Left cardiac atrium (tissue), 4 donors: ENCODE measurements at places on chromosomes 2 and 18.
A peak's percentile ranks its signal among the peaks of the same experiment; 100 is the strongest.

DNA sequence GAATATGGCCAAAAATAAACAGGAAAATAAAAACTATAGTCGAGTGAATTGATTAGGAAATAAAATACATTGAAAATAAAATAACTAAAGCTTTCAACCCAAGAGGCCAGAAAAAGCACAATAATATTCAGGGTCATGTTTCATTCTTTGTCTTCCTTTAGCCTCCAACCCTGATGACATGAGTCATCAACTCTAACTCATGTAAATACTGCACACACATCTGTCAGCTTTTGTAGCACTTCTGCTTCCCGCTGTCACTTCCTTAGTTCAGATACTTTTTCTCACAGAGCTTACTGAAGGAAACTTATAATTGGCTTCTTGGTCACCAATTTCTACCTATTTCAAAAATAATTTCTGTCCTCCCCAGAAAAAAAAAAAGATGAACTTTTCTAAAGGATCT, 112.8 kb downstream of the UPP2 start:
- DNase-seq: no peak

DNA sequence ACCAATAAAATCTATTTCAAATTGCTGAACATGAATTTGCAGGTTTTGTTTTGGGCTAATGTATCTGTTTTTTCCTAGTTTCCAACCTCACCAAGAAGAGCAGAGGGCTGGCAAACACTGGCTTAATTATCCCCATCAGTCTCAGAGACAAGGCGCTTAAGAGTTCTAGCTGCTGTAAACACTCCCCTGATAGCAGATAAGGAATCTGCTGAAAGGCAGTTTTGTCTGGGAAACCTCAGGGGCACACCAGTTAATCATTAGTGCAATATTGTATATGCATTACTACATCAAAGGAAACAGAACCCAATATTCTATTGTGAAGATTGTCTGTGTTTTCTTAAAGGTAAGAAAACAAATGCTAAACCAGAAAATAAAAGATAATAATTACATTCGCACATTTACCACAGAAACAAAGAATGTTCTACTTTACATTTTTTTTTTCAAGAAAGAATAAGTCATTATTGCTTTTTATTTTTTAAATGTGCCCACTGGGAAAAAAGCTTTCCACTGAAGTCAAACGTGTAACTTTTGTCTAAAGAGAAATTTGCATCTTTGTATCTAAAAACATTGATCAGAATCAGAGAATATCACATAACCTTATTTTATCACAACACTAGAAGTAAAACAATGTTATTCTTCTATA, 179.1 kb downstream of the ERBB4 start:
- DNase-seq: no peak

- DNase-seq: no peak
These were observed 46.4 kb upstream of the ASB1 start for GRCh38 chr2:238380336-238380735.

DNA sequence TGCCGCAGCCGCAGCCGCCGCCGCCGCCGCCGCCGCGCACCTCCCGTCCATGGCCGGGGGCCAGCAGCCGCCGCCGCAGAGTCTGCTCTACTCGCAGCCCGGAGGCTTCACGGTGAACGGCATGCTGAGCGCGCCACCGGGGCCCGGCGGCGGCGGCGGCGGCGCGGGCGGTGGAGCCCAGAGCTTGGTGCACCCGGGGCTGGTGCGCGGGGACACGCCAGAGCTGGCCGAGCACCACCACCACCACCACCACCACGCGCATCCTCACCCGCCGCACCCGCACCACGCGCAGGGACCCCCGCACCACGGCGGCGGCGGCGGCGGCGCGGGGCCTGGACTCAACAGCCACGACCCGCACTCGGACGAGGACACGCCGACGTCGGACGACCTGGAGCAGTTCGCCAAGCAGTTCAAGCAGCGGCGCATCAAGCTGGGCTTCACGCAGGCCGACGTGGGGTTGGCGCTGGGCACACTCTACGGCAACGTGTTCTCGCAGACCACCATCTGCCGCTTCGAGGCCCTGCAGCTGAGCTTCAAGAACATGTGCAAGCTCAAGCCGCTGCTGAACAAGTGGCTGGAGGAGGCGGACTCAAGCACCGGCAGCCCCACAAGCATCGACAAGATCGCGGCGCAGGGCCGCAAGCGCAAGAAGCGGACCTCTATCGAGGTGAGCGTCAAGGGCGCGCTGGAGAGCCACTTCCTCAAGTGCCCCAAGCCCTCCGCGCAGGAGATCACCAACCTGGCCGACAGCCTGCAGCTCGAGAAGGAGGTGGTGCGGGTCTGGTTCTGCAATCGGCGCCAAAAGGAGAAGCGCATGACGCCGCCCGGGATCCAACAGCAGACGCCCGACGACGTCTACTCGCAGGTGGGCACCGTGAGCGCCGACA, 2.4 kb downstream of the POU3F3 start:
- DNase-seq: no peak

- DNase-seq: no peak
These were observed 398.4 kb upstream of the CWC22 start for GRCh38 chr2:180405520-180405919.

GRCh38 chr18:68739462-68739861, 24.6 kb upstream of the TMX3 start:
- no peak for DNase-seq

- DNase-seq: peak; percentile 42
These were observed 1.6 kb downstream of the CDH2 start for GRCh38 chr18:28175150-28175929.

DNA sequence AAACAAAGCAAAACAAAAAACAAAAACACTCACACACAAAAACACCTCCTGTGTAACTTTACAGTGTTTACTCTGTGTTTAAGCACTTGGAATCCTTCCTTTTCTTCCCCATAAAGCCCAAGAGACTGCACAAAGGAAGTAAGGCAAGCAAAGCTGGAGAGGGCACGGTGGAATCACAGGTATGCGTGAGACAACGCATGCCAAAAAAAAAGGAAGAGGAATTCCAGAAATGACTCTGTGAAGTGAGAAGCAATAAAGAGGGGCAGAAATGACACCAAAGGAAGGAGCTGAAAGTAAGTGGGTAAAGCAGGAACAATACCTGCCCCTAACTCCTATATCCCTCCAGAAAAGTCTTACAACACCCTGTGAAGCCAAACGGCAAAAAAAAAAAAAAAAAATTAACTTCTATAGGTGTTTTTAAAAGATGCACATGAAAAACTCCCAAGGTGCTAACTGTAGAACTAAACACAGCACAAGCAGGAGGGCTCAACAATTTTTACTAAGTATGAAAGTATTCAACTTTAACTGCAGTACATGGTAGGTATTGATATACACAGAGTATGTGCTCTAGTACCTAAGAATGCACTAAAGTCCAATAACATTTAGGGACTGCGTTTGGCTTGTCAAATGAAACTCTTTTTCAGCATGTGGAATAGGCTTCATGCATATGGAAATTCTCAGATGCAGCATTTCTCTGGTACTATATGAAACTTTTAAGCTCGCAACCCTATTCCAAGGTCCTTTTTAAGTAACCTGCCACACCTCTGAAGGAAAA, 9.1 kb downstream of the RND3 start:
- no peak for DNase-seq

- no peak for DNase-seq
These were observed 21.0 kb downstream of the SNORC start for GRCh38 chr2:232890896-232891601.

- DNase-seq: no peak
These were observed 1551.7 kb upstream of the SLC39A10 start for GRCh38 chr2:194105358-194105757.

DNA sequence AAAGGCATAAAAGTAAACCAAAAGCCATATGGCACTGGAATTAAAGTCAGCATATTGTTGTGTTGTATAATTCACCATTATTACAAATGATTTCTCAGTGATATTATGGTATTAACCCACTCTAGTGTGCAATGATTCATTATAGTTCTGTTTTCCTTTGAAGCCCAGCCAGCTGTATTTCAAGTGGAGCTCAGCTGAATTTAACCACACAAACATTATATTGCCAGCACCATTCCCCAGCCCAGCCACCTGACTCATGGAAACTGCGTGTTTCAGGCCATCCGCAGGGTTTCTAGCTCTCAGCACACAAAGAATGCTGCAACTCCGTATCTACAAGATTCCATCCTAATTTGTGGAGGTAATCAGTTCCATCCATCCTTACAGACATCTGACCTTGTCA, 166.8 kb upstream of the CHAC2 start:
- DNase-seq: no peak

GRCh38 chr18:74420481-74420880, 36.6 kb downstream of the DIPK1C start:
- DNase-seq: peak; percentile 33

- no peak for DNase-seq
These were observed 167.7 kb downstream of the MYO3B start for GRCh38 chr2:170345607-170346006.

GRCh38 chr2:25161055-25161781, 7.2 kb downstream of the POMC start:
- DNase-seq: peak; percentile 78

- DNase-seq: no peak
These were observed 128.4 kb downstream of the IKZF2 start for GRCh38 chr2:213022987-213023386.

- DNase-seq: no peak
These were observed 157.2 kb downstream of the DDX1 start for GRCh38 chr2:15748736-15749323.

- no peak for DNase-seq
These were observed 437.1 kb downstream of the BCL11A start for GRCh38 chr2:60116161-60116875.

GRCh38 chr2:150484006-150484405, 3.5 kb downstream of the RND3 start:
- no peak for DNase-seq

- no peak for DNase-seq
These were observed 3.1 kb upstream of the GALNT1 start for GRCh38 chr18:35578481-35578880.

DNA sequence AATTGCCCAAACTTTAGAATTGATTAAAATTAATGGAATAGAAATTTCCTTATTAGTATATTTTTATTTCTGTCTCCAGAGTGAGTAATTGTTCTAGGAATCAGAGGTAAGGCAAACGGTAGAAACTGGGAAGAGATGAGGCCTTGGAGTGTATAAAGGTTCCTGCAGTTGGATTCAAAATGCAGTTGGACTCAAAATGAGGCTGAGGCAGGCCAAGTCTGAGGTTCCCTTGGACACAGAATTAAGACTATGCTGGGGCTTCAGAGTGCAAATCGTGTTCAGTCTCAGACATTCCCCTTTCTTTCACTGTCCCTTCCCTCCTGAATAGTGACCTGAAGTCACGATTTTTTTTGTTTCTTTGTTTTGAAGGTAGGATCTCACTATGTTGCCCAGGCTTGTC, 746.9 kb upstream of the NRXN1 start:
- no peak for DNase-seq

DNA sequence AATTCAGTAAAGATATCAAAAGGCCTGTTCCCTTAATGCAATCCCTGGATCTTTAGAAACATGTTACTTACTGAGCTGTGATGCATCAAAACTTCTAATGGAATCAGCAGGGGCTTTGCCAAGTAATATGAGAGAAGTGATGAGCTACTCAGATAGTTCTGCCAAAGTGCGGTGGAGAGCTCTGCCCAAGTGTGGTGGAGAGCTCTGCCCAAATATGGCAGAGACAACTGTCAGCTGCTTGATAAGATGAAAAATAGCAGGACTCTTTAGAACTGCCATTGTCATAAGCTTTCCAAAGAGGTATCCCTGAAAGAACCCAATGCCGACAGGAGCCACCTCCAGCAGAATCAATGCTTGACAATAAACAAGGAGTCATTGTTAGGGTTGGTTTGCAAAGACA, 167.9 kb upstream of the SLC39A10 start:
- DNase-seq: no peak

- DNase-seq: no peak
These were observed 13.2 kb upstream of the OR6B3 start for GRCh38 chr2:240066489-240066888.

- DNase-seq: no peak
These were observed 51.6 kb upstream of the PLA2R1 start for GRCh38 chr2:160114020-160114419.

GRCh38 chr18:8806100-8806797, 100.9 kb downstream of the MTCL1 start:
- no peak for DNase-seq

DNA sequence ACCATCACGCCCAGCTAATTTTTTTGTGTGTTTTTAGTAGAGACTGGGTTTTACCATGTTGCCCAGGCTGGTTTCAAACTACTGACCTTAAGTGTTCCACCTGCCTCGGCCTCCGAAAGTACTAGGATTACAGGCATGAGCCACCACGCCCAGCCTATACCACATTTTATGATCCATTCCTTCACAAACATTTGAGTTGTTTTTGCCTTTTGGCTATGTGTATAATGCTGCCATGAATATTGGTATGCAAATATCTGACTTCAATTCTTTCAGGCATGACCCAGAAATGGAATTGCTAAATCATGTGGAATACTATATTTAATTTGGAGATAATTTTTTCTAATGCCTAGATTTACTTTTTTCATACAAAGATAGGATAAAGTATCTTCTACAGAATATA, 68.6 kb downstream of the TTC27 start:
- no peak for DNase-seq

- no peak for DNase-seq
These were observed 418.2 kb upstream of the SLC39A10 start for GRCh38 chr2:195238826-195239225.

GRCh38 chr2:85975581-85975980, 86.8 kb upstream of the ST3GAL5 start:
- no peak for DNase-seq

DNA sequence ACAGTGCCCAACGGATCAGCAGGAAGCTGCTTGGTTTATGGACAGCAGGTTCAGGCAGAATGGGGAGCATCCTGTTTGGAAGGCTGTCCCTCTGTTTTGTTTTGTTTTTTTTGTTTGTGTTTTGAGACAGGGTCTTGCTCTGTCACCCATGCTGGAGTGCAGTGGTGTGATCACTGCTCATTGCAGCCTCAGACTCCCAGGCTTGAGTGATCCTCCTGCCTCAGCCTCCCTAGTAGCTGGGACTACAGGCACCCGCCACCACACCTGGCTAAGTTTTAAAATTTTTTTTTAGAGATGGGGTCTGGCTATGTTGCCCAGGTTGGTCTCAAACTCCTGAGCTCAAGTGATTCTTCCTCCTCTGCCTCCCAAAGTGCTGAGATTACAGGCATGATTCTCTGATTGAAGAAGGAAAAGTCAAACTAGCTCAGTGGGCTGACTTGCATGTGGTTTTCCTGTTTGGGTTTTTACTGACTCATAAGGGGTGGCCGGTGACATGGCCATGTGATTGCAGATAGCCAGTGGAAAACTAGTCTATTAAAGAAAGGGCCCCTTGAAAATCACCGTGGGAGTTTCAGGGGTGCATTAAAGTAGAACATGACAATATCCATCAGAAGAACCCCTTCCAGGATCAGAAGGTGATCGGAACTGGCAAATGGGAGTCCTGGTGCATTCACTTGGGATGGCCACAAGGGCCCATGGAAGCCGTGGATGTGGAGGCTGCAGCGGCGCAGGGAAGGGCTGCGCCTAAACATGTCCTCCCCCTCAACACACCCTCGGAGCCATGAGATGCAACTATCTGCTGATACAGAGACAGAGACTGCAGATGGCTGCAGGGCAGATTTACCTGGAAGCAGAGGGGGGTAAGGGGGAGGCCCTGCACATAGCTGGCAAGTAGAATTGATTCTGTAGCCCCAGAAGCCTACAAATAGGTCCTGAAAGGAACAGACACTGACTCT, 26.5 kb downstream of the AQP12B start:
- DNase-seq: no peak
